ENCODE measurements at places on chromosomes 12 and 14.

- DNase-seq, result no peak
Measured at GRCh38 chr14:83520837-83521236, 1987.2 kb upstream of the SEL1L start.

GRCh38 chr12:45779936-45780335, 50.4 kb downstream of the ARID2 start:
- DNase-seq, result no peak

- no peak for DNase-seq
Measured at GRCh38 chr12:122399592-122400373, 22.7 kb downstream of the CLIP1 start.

GRCh38 chr12:116609319-116610114, 50.3 kb downstream of the MAP1LC3B2 start:
- no peak for DNase-seq

DNA sequence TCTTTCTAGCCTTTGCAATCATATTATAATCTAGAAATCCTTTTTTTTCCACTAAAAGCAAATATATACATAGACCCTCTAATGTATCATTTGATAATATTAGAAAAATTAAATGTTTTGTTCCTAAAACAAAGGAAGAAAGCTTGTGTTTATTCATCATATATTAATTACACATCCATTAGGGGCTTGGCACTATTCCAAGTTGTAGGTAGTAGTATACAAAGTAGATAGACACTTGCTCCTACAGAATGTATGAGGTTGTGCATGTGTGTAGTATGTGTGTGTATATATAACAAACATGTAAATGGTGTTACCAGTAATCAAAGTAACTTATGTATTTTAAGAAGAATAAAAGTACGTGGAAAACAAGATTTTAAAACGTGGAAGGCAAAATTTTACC, 15.0 kb upstream of the KCNMB4 start:
- DNase-seq, result no peak

- DNase-seq, result no peak
Measured at GRCh38 chr14:90796329-90796728, 19.9 kb downstream of the TTC7B start.
